ENCODE measurements at places on chromosomes 6 and 20.

GRCh38 chr6:29909985-29910384 is 32.3 kb upstream of the HLA-A start:
- no peak for DNase-seq

DNA sequence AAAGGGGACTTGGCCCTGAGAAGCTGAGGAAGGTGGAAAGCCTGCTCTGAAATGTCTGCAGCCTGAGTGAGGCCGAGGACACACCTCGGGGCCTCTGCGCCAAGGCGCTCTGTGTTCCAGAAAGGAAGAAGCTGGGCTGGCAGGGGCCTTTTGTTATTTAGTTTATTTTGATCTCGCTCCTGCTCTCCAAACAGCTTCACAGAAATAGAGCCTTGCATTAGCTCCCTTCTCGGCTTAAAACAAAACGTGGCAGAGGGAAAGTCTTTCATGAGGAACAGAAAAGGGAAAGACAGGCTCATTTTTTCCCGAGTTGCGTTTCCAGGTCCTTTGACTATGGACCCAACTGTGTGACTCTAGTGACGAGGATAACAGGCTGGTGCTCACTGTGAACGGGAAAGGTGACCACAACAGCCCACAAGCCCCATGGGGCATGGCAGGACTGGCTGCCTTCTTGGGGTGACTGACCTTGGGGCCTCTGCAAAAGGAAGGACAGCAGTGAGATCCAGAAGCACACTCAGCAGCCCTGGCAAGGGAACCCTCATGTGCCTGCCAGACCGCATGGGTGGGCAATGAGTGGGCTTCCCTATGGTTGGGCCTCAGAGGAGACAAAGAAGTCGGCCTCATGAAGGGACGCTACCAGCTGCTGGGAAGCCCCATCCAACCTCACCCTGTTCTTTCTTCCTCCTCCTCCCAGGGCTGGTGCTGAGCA is 18.7 kb downstream of the LEMD2 start:
- no peak for DNase-seq

- no peak for DNase-seq
Measured at GRCh38 chr6:3405182-3405518, 51.7 kb downstream of the SLC22A23 start.

GRCh38 chr6:71727632-71728294 is 158.6 kb upstream of the RIMS1 start:
- DNase-seq: no peak

GRCh38 chr6:127173156-127173940 is 54.9 kb downstream of the RSPO3 start:
- DNase-seq: no peak

DNA sequence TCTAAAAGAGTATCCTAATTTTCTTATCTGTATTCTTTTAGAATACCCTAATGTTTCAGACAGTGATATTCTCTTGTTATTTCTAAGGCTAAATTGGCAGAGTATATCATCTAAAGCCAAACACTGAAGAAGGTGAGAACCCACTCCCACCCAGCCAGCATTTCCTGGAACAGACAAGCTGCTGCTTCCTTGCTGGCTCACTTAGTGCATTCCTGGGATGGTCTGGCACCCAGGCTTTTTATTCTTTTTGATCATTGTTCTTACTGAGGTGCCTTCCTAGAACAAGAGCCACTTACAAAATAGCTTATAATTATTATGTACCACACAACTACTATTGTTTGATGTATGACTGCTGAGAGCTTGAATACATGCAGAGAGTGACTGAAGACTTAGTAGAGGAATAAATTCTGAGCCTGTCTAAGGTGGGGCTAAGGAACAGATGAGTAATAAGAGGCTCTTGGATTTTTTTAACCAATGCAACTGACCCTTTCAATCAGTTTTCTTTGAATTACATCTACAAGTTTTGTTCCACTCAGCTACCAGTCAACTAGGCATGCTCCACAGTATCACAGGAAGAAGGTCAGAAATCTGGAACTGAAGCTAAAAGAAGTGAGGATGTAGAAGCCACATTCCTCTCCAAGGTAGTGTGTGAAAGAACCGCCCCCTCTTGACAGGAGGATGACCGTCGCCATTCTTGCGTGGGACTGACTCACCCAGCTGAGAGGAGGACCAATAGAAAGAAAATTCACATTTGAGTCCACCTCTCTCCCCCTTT is 30.1 kb downstream of the PRPH2 start:
- DNase-seq: no peak

DNA sequence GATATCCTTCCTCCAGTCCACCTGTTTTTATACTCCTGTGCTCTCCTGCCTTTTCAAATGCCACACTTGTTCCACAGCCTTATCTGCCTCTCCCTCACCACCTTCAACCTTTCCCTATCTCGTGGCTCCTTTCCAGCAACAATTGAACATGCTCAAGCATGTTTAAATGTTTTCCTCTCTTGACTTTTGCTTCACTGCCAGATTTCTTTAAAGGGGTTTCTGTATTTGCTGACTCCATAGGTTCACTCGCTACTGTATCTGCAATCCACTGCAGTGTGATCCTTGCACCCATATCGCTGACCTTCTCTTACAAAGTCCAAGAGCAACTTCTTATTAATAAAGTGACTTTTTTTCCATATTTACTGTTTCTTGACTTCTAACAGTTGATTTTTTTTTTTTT is 11.2 kb upstream of the GMNN start:
- no peak for DNase-seq

GRCh38 chr6:39040080-39040673 is 8.4 kb upstream of the GLP1R start:
- no peak for DNase-seq

- no peak for DNase-seq
Measured at GRCh38 chr6:15842727-15843117, 179.9 kb upstream of the DTNBP1 start.

- no peak for DNase-seq
Measured at GRCh38 chr6:128365520-128366160, 154.8 kb downstream of the PTPRK start.

GRCh38 chr20:45944151-45944964 is 9.9 kb downstream of the PCIF1 start:
- DNase-seq: no peak
